ENCODE measurements at places on chromosomes 2 and 18.

DNA sequence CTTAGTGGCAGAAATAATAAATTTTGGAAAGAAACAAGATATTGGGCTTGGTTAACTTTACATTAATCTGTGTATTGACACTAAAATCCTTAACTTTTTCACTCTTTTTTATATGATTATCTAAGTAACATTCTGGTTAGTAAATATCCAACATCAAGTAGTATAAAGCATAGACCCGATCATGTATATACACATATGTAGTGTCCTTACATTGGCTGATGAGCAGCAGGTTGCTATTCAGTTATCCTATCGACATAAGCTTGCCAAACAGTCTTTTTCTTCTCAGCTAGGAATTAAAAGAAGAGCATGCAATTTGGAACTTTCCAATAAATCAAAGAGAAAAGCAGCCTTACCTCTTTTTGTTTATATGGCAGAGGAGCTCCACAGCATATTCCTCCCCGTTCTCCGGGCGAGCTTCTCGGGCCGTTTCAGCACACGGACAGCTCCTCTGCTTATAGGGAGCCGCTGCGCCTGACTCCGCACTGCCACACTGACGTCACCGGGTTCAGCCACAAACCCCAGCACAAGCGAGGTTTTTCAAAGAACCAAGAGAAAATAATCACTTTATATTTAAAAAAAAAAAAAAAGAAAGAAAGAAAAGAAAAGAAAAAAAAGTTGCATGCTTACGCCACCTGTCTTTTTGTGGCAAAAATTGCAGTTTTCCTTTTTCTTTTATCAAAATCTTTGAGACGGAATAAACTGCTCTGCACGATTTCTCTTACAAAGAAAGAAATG is at the start of gene SCG2:
Gene SCG2, minus strand, starts transcription at position 430 of the 735 bp plus-strand sequence. CDS start 3,079 bp downstream, outside the sequence.
- peak; percentile 11 for DNase-seq

DNA sequence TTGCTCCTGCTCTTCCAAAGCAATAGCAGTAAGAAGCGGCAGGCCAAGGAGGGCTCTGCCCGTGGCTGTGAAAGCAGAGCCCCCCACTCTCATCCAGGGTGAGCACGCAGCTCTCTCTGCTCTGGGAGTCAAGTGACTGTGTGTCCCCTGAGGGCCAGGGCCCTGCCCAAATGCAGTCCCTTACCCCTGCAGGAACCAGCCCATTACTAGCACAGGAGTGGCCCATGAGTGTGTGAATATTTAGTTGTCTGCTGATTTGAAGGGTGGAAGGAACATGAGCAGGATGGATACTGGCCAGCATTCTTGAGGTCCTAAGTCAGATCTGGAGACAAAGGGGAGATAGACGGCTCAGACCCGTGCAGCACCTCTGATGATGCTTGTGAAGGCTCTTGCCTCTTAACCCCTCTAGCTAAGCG is 69.7 kb upstream of the FOSL2 start:
- DNase-seq = no peak

GRCh38 chr2:108855194-108855593 is 68.6 kb downstream of the CCDC138 start:
- DNase-seq = no peak

GRCh38 chr2:27264753-27265535 is 2.1 kb upstream of the SLC30A3 start:
- peak; percentile 61 for DNase-seq

DNA sequence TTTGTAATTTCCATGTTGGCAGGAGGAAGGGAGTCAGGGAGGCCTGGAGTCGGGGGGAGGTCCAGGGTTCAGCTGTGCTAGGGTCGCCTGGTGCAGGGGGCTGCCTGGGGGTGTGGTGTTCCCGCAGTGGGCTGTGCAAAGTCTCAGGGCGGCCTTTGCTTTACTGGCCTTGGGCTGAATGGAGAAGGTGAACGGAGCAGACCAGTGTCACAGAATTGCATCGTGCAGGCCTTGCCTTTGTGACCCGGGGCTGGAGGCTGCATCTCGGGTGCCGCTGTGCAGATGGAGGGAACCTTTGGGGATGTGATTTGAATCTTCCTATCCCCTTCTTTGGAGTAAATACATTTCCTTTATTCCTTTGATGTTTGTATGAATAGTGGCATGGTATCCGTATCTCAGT is 8.8 kb downstream of the SNTG2 start:
- no peak for DNase-seq

GRCh38 chr2:188122985-188123384 is 168.7 kb upstream of the GULP1 start:
- no peak for DNase-seq

DNA sequence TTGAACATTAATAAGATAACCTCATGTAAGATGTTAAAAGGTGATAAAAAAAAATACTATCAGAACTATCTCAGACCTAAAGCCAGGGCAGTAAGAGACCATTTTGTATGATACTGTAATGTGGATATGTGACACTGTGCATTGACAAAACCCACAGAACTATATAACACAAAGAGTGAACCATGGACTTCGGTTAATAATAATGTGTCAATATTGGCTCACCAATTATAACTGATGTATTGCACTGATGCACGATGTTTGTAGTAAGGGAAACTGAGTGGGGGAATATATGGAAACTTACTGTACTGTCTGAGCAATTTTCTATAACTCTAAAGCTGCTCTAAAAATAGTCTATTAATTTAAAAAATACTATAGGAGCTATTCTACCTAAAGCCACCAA is 40.7 kb upstream of the PARD3B start:
- no peak for DNase-seq

GRCh38 chr2:97717613-97717995 is 4.2 kb downstream of the ZAP70 start:
- no peak for DNase-seq

GRCh38 chr2:21050164-21050563 is 6.3 kb upstream of the APOB start:
- DNase-seq = no peak

DNA sequence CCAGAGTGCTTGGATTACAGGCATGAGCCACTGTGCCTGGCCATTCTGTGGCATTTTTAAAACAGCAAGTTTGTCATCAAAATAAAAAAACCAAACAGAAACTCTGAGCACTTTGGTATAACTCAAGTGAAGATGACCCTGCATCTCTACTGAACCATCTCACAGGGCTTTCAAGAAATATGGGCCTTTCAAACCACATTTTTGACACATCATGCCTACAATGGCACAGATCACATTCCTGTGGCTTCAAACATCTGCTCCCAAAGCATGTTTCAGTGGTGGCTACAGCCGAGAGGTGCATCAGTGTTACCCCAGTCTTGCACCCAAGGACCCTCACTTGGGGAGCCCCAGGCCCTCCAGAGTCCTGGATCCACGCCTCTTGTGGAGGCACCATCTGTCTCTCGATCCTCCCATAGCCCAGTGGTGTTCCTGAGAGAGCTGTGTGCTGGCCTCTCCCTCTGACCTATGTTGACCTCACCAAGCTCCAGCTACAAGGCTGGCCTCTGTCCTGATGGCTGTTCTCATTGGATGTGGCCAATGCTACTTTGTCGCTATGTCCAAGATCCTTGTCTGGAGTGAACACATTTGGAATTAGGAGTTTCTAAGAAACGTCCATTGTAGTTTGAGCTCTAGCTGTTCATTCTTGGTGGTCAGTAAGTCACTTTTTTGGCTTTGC is 55.2 kb upstream of the RALBP1 start:
- DNase-seq = no peak

- no peak for DNase-seq
Measured at GRCh38 chr2:207464007-207464406, 65.8 kb upstream of the CREB1 start.

DNA sequence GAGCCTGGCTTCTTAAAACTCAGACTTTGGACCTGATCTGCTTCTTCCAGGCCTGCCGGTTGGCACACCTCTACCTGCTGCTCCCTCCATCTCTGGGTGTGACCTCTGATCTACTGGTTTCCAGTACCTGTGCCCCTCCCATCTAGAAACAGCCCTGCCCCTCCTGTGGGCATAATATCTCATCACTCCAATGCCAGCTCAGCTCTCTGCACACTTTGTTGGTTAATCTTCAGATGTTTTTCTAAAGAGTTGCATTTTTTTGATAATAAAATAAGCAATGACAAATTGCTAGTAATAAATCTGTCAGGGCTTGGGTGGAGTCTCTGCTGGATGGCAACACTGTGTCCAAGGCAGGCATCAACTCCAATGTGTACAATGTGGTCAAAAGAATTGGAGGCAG is 89.6 kb upstream of the PPP1CB start:
- DNase-seq = no peak

- DNase-seq = no peak
Measured at GRCh38 chr18:11996190-11996754, 15.0 kb downstream of the IMPA2 start.

- DNase-seq = no peak
Measured at GRCh38 chr2:35938838-35939237, 416.7 kb upstream of the CRIM1 start.

- no peak for DNase-seq
Measured at GRCh38 chr18:80107426-80107825, 1.6 kb upstream of the ADNP2 start.

DNA sequence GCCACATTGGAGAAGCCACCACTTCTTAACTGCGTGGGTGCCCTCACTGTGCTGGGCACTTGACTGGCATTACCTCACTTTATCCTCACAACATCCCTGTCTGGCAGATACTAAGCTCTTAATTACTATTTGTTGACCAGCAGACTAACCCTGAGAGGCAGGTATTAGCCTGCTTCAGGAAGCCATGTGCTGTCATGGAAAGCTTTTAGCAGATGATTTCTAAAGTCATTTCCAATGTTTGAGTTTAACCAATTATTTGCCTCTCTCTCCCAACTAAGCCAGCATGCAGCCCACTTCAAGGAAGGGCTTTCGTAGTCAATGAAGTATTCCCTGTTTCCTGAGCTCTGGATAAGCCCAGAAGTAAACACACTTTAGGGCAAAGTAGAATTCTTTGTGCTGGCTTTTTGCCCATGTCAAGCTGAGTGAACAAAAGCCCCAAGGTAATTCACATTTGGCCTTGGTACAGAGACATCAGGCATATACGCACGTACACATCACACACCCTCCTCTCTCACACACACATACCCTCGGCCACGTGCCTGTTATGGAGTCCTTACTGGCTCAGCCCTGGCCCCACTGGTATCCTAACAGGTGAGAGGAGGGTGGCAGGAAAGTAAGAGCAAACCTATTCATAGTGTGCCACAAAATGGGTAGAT is 108.6 kb downstream of the C1D start:
- DNase-seq = no peak

- DNase-seq = no peak
Measured at GRCh38 chr2:232240906-232241305, 137.6 kb upstream of the ALPP start.

- DNase-seq = no peak
Measured at GRCh38 chr2:98093611-98094010, 6.6 kb downstream of the VWA3B start.

DNA sequence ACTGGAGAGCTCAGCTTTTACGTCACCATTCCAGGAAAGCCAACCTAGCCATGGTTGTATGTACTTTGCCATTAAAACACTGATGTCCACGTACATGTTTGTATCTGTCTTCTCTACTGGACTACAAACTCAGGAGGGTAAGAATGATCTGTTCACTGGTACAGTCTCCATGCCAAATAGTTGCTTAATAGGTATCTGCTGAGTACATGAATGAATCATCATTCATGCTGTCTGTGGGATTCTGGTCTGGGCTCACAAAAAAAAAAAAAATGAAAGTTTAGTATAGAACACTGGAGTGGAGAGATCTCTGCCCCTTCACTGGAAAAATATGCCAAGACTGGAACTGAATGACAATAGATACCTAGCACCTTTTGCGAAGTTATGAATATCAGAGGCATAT is 102.6 kb upstream of the ITGA4 start:
- no peak for DNase-seq

GRCh38 chr2:110682872-110683271 is 5.0 kb upstream of the BUB1 start:
- no peak for DNase-seq
